ENCODE measurements at places on chromosomes 7 and 10. TPM values are rescaled to one million over a fixed set of nuclear protein-coding genes. Genes with fewer than 3 reads are reported as not detected.

DNA sequence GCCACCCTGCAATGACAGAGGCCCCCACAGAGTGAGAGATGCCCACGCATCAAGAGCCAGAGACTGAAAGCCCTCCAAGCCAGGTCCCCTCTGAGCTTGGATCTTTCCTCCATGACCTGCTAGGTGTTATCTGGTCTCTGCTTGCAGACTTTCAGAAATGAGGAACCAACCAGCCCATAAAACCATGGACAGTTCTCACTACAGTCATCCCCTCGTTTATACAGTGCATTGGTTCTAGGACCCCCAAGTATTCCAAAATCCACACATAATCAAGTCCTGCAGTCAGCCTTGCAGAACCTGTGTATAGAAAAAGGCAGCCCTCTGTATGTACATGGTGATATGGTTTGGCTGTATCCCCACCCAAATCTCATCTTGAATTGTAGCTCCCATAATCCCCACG, 23.1 kb downstream of the NPFFR1 start:
- DNase-seq, result no peak

The SLC16A12 gene
- total RNA-seq, result 0.38 TPM

The NKX1-2 gene
- total RNA-seq, result not detected

The SHTN1 gene
- 42.1 TPM for total RNA-seq

The DNAJC1 gene
- 37.1 TPM for total RNA-seq

DNA sequence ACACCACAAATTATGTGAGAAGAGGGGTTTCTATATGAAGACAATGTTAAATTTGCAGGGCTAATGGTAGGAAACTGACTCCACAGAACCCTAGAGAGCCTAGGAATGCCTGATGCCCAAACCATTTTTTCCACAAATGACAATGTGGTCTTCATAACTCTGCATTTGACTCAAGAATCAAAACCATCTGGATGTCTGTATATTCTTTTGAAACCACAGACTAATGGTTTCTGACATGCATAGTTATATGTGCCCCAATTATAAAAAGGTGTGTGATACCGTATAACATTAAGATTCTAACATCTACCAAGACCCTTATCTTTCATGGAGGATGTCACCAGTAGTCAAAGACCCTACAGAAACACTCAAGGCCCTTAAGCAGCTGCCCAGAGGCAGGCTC, 20.3 kb downstream of the SEC61G start:
- DNase-seq, result no peak

The BTBD16 gene
- not detected for total RNA-seq

- DNase-seq, result no peak
These were observed 150.2 kb downstream of the REEP3 start for GRCh38 chr10:63671317-63671937.

The SORCS1 gene
- 2.5 TPM for total RNA-seq

DNA sequence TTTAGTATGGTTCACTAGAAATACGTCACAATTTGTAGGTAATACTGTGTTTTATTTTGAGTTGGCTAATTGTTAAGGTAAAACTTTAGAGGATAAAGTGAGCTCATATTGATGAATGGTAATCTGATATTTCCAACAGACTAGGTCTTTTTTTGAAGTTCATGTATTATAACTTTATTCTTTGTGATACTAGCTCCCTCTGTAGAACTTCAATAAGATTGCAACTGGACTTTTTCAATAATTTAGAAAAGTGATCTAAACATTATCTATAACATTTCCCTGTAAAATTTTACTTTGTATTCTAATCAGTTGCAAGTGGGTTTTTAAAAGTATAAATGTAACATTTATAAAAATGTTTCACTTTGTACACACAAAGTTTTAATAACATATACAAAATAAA, 83.5 kb downstream of the ADK start:
- DNase-seq, result no peak

DNA sequence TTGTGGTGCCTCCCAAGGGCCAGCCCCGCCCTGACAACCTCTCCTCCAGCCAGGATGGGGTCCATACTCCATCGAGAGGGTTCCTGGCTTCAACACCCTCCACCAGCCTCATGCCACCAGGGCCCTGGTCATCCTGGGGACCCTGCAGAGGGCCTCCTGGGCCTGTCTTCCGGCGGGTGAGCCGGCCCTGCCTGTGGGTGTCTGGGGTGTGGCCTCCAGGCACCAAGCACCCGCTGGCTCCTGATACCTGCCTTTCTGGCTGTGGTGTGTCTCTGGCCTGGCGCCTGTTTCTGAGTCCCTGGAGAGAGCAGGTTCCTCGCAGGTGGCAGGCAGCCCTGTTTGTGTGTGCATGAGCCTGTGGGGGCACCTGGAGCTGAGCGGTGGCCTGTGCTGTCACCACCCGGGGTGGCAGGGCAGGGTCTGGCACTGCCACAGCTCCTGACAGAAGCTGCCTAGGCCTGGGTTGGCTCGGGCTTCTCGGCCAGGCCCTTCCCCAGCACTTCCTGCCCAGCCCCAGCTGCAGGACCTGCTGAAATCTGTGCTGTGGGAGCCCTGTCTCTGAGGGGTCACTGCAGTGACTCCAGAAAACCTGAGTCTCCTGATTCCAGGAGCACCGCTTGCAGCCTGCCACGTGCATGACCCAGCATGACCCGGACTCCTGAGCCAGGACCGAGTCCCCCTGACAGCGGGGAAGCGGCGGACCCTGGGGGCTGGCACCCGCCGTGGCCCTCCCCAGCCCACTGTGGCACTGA, 18.4 kb downstream of the ADAM8 start:
- DNase-seq, result peak; percentile 43

- no peak for DNase-seq
These were observed 168.6 kb downstream of the NRP1 start for GRCh38 chr10:33165911-33166310.

DNA sequence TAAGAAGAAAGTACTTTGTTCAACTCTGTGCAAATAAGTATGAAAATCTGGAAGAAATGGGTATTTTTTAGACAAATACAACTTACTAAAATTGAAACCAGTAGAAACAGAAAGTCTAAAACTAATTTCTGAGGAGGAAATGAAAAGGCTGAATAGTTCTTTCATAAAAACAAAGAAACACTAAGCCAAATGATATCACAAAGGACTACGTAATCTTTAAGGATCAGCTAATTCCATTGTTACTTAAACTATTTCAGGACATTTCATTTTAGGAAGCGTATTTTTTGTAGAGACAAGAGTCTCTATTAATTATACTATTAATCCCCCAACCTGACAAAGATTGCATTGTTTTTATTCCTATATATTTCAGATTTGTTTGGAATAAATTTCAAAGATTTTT, 11.2 kb upstream of the CCSER2 start:
- no peak for DNase-seq

- no peak for DNase-seq
These were observed 54.5 kb downstream of the PIP4K2A start for GRCh38 chr10:22659866-22660265.

DNA sequence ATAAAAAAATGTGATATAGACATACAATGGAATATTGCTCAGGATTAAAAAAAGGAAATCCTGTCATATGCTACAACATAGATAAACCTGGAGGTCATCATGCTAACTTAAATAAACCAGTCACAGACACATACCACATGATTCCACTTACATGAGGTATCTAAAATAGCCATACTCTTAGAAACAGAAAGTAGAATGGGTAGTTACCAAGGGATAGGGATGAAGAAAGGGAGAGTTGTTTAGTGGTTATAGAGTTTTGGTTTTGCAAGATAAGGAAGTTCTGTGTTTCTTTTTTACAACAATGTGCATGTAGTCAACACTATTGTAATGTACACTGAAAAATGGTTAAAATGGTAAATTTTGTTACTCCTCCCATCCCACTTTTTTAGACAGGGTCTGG, 30.5 kb downstream of the BICC1 start:
- no peak for DNase-seq

The SVOPL gene
- total RNA-seq, result 0.40 TPM

DNA sequence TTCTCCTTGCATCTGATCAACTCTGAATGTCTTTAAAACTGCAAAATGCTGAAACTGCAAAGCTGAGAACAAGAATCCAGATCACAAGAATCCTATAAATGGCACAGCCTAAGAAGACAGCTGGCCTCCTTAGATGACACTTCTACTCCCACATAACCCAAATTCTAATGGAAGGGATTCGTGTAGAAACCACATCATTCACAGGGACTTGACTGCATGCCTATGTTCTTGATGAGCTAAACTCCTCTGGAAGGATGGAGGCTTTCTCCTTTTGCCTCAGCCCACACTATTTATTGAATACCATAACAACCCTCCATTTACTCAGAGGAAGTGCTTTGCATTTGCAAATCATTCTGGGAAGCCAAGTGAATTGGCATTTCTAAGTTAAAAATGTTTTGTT, 252.5 kb upstream of the VWC2 start:
- no peak for DNase-seq

- DNase-seq, result peak; percentile 64
These were observed at the start of gene TMEM26 for GRCh38 chr10:61452655-61453641. Gene TMEM26 (minus strand): TSS chr10:61453381. CDS start chr10:61453081, 300 bp downstream.

GRCh38 chr10:66811211-66811610, 114.6 kb upstream of the LRRTM3 start:
- DNase-seq, result no peak

- no peak for DNase-seq
These were observed 203.1 kb downstream of the TMEM26 start for GRCh38 chr10:61250131-61250530.

The YKT6 gene
- total RNA-seq, result 76.5 TPM

The MMP21 gene
- 1.2 TPM for total RNA-seq

The GBX1 gene
- total RNA-seq, result not detected
